Stimulated activated CD4-positive, alpha-beta T cell treated with anti-CD3 and anti-CD28 coated beads, Interleukin-15, amount 100 ng/mL, for 1 hour (primary cell): ENCODE measurements at places on chromosomes 6 and 20.

DNA sequence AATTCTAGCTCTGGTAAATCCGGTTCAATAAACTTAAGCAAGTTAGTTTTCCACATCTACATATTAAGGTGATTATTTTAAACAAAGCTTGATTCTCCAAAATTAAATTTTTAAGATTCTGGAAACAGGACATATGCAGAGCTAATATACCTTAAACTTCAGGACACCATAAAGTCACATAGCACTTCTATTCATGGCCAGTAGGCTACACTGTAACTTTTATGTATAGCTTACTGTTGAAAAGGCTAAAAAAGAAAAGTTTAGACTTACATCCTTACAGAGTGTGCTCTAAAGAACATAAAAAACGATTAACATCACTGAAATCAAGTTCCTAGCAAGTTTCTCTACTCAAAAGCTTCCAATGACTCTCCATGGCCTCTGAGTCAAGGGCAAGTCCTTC lies 224.7 kb downstream of the PTPRK start:
- no peak for DNase-seq

GRCh38 chr20:64238851-64239387 lies 16.6 kb upstream of the PCMTD2 start:
- DNase-seq, result no peak

- DNase-seq, result no peak
Observed at GRCh38 chr20:1297486-1297885, 31.4 kb downstream of the SNPH start.

- no peak for DNase-seq
Observed at GRCh38 chr6:24829657-24830056, 30.9 kb upstream of the ARMH2 start.

GRCh38 chr20:44979090-44979621 lies 12.8 kb downstream of the STK4 start:
- DNase-seq, result peak; percentile 42
